Activated CD8-positive, alpha-beta T cell treated with anti-CD3 and anti-CD28 coated beads for 36 hours (primary cell): ENCODE measurements at places on chromosomes 2 and 18. TPM values are rescaled to one million over a fixed set of nuclear protein-coding genes. Genes with fewer than 3 reads are reported as not detected.
A peak's percentile ranks its signal among the peaks of the same experiment; 100 is the strongest.

- no peak for DNase-seq
- no peak overlapping the region for H3K4me3 ChIP-seq
- no peak overlapping the region for H3K27ac ChIP-seq
- no peaks in the 10 kb centered on the region for H3K36me3 ChIP-seq
Observed at GRCh38 chr2:100756704-100757103, 63.2 kb upstream of the NPAS2 start.

- peak; percentile 65 for DNase-seq
- peaks cover 60% of the 10 kb centered on the region for H3K4me1 ChIP-seq
- H3K4me3 ChIP-seq, result peak overlapping the region; percentile 18
- H3K36me3 ChIP-seq, result peaks cover 2% of the 10 kb centered on the region
Observed at GRCh38 chr2:191617575-191617974, 60.4 kb upstream of the NABP1 start.

GRCh38 chr18:13521418-13521817 is 204.9 kb downstream of the FAM210A start:
- H3K4me3 ChIP-seq, result no peak overlapping the region
- H3K27ac ChIP-seq, result no peak overlapping the region
- peaks cover 20% of the 10 kb centered on the region for H3K4me1 ChIP-seq
- H3K27me3 ChIP-seq, result no peaks in the 10 kb centered on the region

The ASAP2 gene
- total RNA-seq, result not detected

The SULT1C4 gene
- not detected for total RNA-seq

The C1QL2 gene
- not detected for total RNA-seq
